ENCODE measurements at places on chromosomes 3 and 15. TPM values are rescaled to one million over a fixed set of nuclear protein-coding genes. Genes with fewer than 3 reads are reported as not detected.

PPP1R14D gene
- total RNA-seq = not detected

STAB1 gene
- 0.36 TPM for total RNA-seq

IQCF5 gene
- total RNA-seq = not detected

CDC25A gene
- 37.6 TPM for total RNA-seq

CIB2 gene
- total RNA-seq = 1.4 TPM

OXTR gene
- total RNA-seq = 3.6 TPM
